ENCODE measurements at places on chromosomes 3 and 15. TPM values are rescaled to one million over a fixed set of nuclear protein-coding genes. Genes with fewer than 3 reads are reported as not detected.

SORD gene
- total RNA-seq, result 3.0 TPM

REC114 gene
- total RNA-seq, result not detected

KCNMB3 gene
- 2.1 TPM for total RNA-seq

SUCNR1 gene
- total RNA-seq, result 0.20 TPM

LMAN1L gene
- total RNA-seq, result not detected

APOD gene
- 644 TPM for total RNA-seq

GRCh38 chr3:54374214-54374852 lies 252.0 kb downstream of the CACNA2D3 start:
- no peak for DNase-seq

- DNase-seq, result no peak
Observed at GRCh38 chr3:178628037-178628436, 91.8 kb downstream of the KCNMB2 start.

GRCh38 chr3:151775314-151776258 lies 38.3 kb upstream of the AADAC start:
- no peak for DNase-seq

DNA sequence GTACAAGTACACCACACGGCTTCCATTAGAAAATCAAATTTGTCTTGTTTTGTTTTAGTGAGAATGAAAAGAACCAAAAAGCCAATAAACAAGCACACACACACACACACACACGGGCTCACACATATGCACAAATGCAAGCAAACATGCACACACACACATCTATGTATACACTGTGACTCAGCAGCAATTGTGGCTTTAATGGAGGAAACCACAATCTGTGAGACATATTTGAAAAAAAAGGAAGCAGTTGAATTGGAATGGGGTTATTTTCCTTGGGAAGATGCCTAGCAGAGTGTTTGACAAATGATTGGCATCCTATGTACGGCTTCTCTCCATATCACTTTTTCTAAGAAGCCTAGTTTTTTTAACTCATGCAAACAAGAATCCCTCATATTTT lies 201.1 kb upstream of the ARRDC4 start:
- DNase-seq, result no peak

DNA sequence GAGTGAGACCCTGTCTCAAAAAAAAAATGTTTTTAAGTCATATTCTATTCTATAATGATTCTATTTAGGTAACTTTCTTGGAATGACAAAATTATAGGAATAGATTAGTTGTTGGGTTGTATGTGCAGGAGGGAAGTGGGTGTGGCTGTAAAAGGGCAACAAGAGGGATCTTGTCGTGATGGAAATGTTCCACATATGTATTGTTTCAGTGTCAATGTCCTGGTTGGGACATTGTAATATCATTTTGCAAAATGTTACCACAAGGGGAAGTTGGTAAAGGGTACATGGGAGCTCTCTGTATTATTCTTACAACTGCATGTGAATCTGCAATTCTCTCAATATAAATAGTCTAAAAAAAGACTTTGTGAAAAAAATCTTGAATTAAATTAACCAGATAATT lies 14.3 kb upstream of the ABHD5 start:
- DNase-seq, result no peak

- DNase-seq, result no peak
Observed at GRCh38 chr3:152825566-152825965, 9.4 kb upstream of the P2RY1 start.

DNA sequence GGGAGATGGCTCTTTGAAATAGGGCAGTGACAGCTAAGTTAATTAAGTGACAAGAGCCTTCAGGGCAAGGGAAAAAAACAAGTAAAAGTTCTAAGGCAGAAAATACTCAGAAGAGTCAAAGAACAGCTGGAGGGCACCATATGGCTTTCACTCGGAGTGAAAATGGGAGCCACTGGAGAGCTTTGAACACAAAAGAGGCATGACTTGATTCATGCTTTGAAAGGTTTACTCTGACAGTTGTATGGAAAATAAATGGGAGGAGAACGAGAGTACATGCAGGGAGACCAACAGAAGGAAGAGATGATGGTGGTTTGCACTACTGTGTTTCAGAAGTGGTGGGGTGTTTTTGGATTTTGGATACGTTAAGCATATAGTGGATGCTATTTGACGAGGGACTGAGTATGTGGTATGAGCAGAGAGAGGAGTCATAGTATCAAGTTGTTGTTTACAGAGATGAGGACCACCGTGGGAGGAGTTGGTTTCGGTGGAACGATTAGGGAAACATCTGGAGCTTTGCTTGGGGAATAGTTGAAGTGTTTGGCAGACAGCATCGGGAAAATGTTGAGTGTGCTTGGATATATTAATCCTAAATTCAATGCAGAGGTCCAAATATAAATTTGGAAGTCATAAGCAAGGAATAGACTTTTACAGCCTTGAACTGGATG lies 411.5 kb downstream of the GABRG3 start:
- no peak for DNase-seq

- DNase-seq, result no peak
Observed at GRCh38 chr3:185351396-185351795, 11.5 kb upstream of the MAP3K13 start.

GRCh38 chr3:124873226-124873625 lies 13.9 kb downstream of the ITGB5 start:
- no peak for DNase-seq

- no peak for DNase-seq
Observed at GRCh38 chr3:14345496-14346150, 56.8 kb upstream of the SLC6A6 start.

DNA sequence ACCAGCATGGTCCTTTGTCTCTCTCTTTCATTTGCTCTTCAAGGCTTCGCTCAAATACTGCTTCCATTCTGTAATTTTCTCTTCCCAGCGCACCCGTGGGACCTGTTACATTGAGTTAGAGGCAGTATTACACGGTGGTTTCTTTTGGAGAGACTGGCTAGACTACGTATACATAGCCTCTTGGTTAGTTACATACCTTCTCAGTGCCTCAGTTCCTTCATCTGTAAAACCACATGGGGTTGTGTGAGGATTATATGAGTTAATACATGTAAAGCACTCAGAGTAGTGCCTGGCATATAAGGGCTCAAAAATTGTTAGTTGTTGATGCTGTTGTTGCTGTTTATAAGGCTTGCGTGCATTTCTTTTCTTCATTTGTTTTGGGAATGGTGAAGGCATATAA lies 33.8 kb downstream of the UBE2E2 start:
- DNase-seq, result no peak

DNA sequence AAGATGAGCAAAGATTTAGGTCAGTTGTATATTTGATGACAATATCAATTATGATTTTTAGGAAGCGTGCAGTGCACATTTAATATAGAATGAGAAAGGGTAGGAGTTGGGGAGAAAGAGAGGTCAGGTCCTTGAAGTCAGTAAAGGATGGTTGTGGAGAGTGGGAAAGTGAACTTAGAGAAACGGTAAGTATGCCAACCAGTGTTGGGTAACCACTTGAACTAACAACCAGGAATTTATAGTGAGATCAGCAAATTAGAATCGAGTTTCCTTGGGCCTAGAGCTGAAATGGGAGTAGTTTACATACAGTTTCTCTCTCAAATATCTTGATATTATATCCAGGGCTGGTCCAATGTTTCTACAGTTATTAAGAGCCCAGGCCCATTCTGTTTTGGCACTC lies 188.5 kb upstream of the RBMS3 start:
- DNase-seq, result no peak

DNA sequence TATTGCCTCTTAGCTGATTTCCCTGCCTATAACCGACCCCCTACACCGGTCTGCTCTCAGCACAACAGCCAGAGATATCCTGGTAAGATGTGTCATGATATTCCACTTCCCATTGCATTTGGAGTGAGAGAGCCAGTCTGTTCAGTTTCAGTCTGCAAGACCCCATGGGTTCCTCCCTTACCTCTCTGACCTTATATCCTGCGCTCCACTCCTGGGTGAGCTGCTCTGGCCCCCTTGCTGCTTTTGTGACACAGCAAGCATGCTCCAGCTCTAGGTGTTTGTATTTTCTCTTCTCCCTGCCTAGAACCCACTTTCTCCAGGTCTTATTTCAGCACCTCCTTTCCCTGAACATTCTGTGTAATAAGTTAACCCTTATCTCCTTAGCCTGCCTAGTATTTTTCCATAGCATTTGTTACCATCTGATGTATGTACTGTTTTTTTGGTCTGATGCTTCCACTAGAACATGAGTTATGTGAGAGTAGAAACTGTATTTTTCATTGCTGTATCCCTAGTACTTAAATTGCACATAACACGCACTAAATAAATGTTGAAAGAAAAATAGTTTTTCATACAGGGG lies 44.2 kb downstream of the CMTM8 start:
- no peak for DNase-seq

DNA sequence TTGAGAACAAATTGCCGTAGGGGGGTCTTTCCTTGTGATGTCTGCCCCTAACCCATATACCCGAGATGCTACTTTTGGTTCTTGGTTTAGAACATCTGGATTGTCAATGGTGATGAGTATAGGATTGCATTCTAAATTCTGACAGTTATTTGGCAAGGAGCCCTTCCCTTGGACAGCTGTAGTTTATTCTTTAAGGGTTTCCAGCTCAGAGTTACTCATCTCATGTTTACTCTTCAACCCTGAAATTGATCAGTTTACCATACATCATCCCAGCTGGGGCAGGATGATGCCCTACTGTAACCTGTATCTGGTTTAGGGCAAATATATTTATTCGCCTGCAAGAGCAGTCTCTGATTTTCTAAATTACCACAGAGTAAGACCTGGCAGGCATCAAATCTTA lies 85.7 kb upstream of the XCR1 start:
- DNase-seq, result no peak

DNA sequence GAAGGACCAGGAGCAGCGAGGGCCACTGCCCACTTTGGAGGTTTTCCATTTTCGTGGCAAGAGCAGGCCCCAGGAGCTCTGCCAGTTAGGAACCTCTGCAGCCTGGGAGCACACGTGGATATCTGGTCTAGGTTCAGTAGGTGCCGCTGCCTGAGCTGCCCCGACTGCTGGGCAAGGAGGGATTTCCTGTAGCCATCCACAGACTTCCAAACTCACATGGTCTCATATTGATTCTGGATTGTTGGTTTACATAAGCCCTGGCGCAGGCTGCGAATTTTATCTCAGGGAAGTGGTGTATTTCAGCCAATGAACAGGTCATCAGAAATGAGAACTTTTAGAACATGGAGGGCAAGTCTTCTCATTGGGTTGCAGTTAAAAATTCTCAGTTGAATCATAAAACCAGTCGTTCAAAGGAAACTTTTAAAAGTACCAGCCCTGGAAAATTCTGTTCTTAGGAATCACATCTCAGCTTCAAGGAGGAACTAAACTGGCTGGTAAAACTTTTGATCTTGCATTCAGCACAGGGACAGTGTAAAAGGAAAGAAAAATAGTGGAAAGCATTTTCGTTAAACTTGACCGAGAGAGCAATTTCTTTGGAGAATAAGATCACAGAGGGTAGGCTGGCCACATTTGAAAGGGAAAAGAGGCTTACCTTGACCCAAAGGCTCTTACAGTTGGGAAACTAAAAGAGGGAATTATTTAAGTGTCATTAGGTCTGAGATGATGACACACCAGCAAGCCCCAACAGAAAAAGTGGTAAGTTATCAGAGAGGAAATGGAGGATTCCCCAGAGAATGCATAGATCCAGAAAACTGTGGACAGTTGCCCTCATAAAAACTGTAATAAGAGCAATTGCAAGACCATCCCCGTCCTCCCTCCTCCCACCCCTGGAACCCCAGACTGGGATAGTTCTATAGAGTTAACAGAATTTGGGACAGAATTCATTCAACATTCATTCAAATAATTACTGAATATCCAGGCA lies 6.4 kb upstream of the RTP3 start:
- DNase-seq, result peak; percentile 79

DNA sequence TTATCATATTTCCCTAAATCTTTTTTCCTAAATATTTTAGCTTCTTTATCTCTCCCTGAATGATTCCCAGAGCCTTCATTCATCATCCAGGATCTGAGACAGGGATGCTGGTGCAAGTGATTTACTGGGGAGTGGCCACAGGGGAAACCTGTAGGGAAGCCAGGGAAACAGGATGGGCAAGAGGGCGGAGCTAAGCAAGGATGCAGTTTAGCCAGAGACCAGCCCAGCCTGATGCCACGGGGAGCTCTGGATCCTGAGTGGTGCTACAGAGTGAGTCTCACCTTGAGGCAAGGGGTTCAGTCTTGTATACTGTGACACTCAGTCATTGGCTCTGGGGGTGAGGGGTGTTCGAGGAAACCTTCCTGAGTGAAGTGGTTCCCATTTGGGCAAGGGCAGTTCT lies 39.7 kb upstream of the LRRFIP2 start:
- DNase-seq, result no peak

DNA sequence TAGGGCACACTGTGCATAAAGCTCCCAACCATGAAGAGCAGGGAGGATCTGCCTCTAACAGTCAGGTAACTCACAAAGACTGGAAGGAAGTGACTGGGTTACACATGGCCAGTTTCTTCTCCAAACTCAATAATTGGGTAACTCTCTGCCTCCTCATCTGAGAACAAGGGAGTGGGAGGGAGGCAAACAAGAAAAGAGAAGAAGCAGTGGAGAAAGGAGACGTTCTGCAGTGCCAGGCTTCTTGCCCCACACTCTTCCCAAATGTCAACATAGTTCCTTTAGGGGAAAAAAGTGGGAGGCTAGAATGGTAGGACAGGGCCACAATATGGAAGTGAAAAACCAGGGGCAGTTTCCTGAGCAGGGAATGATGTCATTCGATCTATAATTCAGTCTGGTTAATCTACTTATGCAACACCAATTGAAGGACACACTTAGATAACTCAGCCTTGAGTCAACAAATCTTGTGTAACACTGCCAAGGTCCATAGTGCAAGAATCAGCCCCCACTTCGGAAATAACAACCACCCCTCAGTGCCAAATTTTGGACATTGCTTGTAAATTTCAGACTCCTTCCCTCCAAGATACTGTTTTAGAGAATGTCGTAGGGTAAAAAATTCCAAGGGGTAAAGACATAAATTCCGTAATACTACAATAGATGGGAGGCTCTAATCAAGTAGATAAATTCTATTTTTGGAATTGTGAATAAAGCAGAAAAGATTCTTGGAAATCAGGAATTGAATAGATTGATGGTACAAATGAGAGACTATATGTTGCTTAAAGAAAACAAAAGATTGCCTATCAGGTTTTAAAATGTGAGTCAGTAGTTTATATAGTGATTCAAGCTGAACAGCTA lies 143.0 kb downstream of the LPP start:
- DNase-seq, result no peak

DNA sequence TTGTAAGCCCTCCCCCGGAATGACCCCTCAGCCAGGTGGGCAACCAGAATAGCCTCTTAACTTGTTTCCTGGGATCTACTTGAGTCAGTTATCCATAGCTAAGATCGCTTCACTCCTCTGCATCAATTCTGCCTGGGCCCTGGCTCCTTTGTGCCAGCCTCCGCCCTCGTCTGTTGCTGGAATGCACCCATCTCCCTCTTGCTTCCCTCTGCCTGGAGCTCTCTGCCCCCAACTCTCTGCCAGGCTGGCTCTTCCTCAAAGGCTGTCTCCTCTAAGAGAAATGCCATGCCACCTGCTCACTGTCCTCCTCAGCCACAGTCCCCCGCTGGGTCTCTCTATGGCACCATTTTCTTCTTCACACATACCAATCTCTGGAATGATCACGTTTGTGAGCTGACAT lies 240.8 kb downstream of the ADAMTS17 start:
- no peak for DNase-seq

- no peak for DNase-seq
Observed at GRCh38 chr3:24923570-24923969, 428.9 kb upstream of the THRB start.

Data from gastrocnemius medialis (tissue), 4 donors.